Type B pancreatic cell (in vitro differentiated cells): ENCODE measurements at places on chromosomes 6 and 20.

- no peak for DNase-seq
Observed at GRCh38 chr6:134956032-134956431, 6.1 kb upstream of the ALDH8A1 start.

- no peak for DNase-seq
Observed at GRCh38 chr20:38875175-38875993, 50.8 kb upstream of the FAM83D start.

DNA sequence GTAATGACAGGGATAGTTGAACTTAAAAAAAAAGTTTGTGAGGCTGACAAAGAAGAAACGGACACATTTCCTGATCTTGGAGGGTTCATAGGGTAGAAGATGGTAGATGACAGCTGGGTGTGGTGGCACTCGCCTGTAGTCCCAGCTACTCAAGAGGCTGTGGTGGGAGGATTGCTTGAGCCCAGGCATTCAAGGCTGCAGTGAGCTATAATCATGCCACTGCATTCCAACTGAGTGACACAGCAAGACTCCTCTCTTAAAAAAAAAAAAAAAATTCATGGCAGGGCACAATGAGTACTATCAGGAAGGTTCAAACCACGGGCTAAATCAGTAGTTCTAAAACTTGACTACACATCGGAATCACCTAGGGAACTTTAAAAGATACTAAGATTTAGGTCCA is 2.0 kb upstream of the MICA start:
- no peak for DNase-seq

DNA sequence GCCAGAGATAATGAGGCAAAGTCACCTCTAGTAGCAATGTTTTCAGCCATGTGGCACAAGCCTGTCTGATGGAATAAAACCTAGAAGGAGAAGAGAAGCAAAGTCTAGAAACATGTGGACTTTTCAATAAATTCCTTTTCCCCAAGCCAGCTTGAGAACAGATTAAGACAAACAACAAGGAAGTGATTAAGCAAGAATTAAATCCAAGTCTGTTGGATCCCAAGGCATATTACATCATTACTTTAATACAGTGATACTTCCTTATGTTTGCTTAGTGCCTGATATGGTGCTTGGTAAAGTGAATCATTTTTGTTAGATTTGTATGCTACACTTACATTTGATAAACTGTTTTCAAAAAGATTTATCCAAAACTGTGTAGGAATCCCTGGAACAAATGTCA is 260.3 kb upstream of the FAM83B start:
- DNase-seq: no peak

DNA sequence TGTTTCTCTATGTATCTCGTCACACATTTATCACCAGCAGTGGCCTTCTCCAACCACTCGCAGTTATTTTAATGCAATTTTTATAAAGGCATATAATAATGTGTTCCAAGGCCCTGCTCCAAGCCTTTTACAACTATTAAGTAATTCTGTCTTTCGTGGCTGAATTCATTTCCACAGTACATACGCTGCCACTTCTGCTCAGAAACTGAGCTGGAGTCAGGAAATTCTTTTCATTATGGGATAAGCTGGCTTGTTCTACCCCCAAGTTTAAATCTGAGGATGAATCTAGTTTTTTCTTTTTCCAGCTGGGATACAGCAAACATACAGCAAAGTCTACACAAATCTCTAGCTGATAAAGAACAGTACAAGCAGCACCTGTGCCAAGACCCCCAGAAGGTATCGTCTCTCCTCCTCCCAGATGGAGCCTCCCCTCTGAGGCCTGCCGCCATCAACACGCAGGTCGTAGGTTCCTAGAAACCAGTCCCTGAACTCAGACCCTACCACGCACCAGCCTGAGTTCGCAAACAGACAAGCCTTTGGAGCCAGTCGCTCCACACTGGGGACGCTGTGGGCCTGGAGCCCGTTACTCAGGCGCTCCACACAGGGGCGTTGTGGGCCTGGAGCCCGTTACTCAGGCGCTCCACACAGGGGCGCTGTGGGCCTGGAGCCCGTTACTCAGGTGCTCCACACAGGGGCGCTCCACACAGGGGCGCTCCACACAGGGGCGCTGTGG is 263.5 kb downstream of the THBS2 start:
- no peak for DNase-seq

- no peak for DNase-seq
Observed at GRCh38 chr20:19915111-19915798, 101.9 kb upstream of the NAA20 start.

DNA sequence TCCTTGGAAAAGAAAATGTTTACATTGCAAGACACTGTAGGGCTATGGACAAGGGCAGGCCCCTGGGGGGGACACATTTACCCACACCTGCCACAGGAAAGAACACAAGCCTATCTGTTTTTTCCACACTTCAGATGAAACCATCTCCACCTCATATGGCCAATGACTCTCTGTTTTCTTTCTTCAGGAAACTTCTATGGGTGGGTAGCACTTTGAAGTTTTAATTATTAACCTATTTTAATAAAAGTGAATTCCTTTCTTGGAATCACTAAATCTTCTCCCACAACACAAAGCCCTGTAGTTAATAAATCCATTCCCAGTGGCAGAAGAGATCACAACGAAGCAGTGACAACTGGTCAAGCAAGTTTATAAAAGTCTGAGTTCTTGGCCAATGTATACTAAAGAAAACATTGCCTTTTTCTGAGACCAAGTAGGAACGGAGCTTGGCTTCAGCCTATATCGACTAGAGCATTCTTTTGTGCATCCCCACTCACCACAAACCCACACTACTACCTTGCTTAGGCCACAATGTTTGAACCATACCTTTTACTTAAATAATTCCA is 125.1 kb upstream of the CARMIL1 start:
- no peak for DNase-seq

- no peak for DNase-seq
Observed at GRCh38 chr6:35735452-35735851, 1.4 kb upstream of the ARMC12 start.

- DNase-seq: no peak
Observed at GRCh38 chr6:16836144-16836981, 75.1 kb upstream of the ATXN1 start.

DNA sequence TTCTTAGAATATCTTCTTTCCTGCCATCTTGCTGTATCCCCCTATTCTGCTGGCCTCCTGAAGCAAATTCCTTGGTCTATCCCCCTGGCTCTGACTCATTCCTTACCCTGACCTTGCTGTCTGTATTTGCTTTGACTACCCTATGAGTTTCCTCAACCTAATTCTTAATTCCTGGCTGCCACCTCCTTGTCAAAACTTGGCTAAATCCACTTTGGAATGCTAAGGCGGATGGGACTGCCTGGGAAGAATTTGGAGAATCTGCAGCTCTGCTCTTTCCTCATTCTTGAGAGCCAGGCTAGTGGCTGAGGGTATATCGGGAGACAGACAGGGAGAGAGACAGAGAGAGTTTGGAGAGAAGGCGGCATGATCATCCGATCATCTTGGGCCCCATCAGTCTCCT is 24.4 kb downstream of the CAP2 start:
- no peak for DNase-seq

DNA sequence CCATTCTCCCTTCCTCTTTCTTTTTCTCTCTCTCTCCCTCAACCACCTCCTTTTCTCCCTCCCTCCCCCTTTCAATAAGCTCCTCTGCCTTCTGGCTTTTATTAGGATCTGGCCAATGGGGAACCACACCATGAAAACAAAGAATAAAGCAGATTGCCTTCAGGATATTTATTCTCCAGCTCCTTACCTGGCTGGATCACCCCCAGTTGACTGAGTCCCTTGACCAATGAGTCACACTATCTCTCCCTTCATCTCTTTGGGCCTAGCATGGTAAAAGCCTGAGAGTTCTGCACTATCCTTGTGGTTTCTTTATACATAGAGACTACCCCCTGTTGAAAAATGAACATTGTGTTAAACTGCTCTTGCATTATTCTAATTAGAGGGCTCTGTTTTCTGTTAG is 476.8 kb downstream of the EPHA7 start:
- no peak for DNase-seq

DNA sequence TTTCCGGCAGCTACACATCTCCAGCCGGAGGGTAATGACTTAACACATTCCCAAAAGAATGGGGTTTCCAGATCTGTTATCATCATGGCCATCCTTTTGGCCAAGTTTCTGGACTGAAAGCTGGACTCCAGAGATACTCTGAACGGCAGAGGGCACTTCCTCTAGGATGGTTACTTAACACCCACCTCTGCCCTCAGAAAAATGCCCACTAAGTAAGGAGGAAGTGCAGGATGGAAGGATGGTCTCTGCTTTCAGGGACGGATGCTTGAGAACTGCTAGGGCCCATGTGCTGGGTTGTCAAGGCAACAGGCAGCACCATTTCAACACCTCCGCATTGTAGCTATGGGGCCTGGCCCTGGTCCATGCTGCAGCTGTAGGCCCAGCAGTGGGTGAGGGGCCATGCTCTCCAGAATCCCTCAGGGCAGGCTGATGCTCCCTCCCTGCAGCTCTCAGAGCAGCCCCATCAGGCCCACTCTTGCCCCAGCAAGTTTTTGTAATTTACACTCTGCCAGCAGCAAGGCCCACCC is 16.5 kb upstream of the TGM3 start:
- no peak for DNase-seq

- DNase-seq: no peak
Observed at GRCh38 chr6:74510878-74511277, 695.0 kb downstream of the COL12A1 start.

- DNase-seq: no peak
Observed at GRCh38 chr6:13708736-13709135, 2.9 kb downstream of the RANBP9 start.

DNA sequence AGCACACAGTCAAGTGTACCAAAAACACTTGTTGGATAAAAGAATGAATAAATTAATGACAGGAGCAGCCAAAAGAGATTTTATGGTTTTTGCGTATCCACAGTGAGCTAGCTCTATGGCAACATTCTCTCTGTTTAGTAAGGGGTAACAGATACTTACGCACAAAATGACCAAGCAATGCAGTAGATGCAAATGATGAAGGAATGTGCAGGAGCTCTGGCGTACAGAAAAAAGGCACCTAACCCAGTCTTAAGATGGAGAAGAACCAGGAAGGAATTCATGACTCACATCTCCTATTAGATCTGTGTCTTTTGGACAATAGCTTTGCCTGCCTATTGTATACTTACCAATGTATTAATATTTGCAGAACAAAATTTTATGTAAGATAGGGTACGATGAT is 191.9 kb upstream of the PREP start:
- DNase-seq: no peak

DNA sequence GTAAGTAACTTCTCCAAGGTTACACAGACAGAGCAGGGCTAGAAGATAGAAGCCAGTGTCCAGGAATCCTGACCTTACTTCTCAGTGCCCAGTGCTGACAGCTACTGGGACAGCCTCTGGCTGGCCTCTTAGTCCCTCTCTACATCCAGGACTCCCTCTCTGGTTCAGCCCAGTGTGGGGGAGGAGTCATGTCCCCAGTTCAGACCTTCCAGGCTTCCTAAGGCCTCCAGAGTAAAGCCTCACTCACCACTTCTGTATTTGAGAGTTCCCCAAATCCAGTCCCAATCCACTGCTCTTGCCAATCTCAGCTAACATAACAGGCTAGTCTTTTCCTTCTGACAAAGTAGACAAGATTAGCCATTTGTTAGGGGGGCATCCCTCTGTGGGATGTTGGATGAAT is 36.9 kb upstream of the EPB41L1 start:
- DNase-seq: no peak

- DNase-seq: no peak
Observed at GRCh38 chr6:42449917-42450476, 1.7 kb downstream of the TRERF1 start.

DNA sequence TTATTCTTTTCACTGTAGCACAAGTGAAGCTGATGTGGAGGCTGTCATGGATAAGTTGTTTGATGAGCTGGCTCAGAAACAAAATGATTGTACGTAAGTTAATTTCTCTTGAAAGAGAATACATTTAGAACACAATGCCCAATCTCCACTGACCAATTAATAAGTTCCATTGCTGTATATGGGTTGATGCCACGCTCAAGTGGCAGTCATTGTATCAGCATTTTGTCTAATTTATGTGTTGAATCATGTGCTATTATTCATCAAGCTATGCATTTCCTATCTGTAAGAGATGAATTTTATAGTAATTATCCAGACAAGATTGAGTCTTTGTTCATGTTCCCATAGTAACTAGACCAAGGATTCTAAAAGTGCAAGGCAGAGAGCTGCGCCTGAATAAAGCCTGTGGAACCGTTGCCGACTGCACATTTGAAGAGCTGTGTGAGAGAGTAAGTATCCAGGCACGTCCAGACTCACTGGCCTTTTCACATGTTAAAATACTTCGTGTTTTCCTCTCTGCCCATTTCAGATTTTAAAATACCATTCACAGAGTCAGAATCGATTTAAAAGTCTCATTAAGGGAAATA is 83.8 kb upstream of the FOXO3 start:
- DNase-seq: no peak

DNA sequence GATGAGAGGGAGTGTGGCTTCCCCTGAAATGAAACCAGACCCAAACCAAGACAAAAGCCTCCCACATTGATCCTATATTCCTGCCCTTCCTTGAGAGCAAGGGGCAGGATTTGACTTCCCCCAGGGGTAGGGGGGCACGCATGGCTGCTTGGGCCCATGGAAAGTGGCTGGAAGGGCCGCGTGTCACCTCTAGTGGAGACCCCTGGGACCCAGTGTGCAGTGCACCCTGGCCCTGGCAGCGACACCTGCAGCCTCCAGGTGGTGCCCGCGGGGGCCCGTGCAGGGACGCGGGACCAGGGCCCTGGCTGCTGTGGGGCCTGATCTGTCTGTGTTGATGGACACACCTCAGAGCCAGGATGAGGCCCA is 18.0 kb upstream of the SLCO4A1 start:
- DNase-seq: no peak

DNA sequence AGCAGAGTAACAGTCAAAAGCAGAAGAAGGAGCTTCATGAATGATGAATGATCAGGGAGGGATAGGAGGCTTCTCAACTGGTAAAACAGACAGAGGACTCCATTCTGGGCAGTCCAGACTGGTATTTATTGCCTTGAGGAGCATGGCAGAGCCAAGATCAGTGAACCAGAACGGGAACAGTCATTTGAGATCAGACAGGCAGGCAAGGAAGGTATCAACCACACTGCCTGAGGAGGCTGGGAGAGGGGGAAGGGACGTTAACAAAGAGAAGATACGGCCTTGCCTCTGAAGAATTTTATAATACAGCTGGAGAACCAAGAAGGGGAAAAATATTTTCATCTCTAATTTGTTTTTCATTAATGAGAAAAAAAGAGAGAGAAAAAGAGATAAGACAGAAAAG is at the start of gene DEFB121:
Gene DEFB121 (minus strand): TSS at position 101 of the 400 bp plus-strand sequence. CDS start 63 bp downstream, at position 38.
- no peak for DNase-seq

DNA sequence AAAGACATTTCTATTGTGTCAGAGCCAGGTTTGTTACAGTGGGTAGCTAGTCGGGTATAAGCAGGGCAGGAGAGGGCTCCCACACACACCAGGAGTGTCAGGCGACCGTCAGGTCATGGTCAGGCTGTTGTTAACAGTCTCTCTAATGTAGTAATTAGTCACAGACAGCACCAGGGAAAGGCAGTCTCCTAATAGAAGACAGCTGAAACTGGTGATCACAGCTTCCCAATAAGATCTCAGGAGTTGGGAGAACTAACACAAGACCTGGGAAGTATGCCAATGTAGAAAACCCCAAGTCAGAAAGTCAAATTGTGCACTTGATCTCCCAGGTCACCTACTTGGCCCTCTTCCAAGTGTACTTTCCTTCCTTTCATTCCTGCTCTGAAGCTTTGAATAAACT is 53.0 kb upstream of the GPR6 start:
- no peak for DNase-seq
